Stimulated activated CD4-positive, alpha-beta T cell treated with anti-CD3 and anti-CD28 coated beads, TNF-alpha, amount 100 ng/mL, for 4 hours (primary cell): ENCODE measurements at places on chromosomes 5 and 9.

DNA sequence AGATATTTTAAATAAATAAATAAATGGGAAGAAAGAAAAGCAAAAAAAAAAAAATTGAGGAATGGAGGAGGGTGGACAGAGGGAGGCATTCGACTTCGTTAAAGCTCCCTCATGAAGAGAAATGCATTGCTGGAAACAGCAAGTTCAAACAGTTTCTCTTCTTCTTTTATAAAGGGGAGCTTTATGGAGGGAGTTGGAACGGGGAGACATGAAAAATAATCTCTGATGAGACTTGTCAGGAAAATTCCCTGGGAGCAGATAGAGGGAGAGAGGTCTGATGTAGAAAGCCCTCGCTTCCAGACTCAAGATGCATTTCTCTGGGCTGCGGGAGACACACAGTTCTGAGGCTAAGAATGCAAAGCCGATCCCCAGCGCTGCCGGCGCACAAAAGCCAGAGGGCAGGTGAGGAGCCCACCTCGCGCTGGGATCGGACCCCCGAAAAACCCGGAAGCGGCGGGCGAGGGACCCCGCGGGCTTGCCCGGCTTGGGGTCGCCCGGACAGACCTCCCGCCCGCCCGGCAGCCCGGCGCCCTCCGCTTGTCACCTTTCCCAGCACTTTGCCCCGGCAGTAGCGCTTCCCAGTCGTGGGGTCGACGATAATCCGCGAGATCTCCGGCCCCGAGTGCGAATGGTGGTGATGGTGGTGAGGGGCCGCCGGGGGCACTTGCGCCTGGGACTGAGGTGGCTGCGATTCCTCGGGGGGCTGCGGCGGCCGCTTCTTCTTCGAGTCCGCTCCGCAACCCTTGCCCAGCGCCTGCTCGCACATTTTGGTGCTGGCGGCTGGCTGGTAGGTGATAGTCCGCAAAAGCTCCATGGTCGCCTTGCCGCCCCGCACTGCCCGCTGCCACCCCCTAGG, 512 bp downstream of the PLK2 start:
- no peak for DNase-seq

- no peak for DNase-seq
These were observed 143.5 kb downstream of the NFIB start for GRCh38 chr9:14170392-14170931.

DNA sequence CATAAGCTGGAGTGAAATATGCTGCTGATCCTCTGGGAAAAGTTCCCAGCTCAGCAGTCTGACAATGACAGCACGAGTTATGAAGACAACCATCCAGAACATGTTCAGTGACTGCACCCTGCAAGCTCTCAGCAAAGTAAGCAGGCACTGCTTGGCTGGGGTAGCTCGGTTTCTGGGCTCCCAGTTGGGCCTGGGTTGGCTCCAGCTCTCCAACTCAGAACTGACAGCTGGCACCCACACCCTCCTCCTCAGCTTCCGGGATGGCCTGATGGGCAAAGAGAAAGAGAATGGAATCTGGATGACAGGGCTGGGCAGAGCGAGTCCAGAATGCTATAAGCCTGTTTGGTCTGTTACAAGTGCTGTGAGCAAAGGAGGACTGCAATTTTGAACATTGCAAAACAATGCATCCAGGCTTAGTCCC, 185.0 kb downstream of the CSNK1G3 start:
- no peak for DNase-seq

DNA sequence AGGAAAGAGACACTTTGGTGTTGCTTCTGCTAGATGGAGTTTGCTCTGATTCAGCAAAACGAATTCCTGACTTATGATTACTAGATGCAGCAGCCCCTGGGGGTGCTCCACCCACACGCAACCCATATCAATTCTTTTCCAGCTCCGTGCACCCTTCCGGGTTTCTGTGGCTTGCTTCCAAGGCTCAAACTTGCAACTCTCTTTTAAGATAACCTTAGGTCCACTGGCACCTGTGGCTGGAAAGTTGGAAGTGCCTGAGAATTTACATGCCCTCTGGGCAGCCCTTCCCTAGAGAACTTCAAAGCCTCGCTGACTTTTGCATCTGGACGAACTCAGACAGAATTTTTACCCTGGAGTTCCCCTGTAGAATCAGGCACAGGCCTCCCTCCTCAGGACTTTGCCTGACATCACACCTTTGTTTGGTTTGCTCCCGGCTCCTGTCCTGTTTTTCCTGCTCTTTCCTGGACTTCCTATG, 224.9 kb downstream of the SNX18 start:
- DNase-seq = no peak

DNA sequence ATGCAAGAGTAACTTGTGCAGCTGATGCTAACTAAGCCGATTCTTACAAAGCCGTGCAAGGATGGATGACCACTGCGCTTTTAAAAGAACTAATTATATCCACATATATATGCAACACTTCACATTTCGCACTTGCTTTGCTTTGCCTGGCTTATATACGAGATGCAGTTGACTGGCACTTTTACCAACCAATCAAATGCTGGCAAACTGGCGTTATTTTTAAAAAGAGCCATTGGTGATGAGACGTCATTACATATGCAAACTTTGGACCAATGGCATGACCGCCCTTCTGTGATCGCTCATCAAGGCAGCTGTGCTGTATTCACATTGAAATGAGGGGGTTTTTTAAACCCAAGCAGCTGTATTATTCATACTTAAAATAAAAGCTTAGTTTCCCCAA, 1147.7 kb upstream of the WWC1 start:
- DNase-seq = no peak

- no peak for DNase-seq
These were observed 149.6 kb downstream of the ZNF608 start for GRCh38 chr5:124596595-124597421.

DNA sequence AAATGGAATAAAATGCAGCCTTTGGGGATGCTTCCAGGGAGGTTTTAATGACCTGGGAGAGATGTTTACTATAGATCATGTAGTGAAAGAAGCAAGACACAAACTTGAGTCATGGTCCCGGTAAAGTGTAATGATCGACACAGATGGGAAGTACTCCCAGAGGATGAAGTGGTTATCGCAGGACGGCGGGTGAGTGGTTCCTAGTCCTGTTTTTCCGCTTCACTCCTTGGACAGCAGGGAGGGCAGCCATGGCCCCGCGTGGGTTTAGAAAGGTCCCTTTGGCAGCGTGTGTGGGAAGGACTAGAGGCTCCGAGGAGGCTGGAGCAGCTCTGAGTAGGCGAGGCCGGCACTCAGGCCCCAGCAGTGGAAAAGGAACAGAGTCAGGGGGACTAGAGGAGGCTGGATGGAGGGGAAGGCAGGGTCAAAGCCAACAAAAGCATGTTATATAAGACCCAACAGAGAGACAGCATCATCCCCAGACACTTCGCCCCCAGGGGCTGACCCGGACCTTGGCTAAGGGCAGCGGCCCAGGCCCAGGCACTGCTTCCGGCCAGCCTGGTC, 49.2 kb upstream of the STXBP1 start:
- DNase-seq = no peak

- DNase-seq = no peak
These were observed 1118.6 kb upstream of the DMAC1 start for GRCh38 chr9:8917956-8918739.

DNA sequence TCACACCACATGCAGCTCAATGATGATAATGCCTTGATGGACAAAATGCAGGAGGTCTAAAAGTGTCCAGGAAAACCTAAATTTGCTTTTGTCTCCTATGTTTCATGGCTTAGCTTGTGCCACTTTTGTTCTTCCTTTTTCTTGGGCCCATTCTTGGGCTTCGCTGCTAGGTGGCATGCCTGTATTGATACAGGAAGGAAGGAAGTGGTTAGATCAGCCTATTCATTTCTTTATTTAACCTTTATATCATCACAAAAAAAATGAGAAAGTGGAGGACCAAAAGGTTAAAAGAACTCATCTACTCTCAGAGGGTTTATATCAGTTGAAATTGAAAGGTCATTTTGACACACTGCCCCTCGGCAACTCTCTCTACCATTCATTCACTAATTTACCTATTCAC, 260.2 kb downstream of the ARHGAP26 start:
- DNase-seq = no peak

DNA sequence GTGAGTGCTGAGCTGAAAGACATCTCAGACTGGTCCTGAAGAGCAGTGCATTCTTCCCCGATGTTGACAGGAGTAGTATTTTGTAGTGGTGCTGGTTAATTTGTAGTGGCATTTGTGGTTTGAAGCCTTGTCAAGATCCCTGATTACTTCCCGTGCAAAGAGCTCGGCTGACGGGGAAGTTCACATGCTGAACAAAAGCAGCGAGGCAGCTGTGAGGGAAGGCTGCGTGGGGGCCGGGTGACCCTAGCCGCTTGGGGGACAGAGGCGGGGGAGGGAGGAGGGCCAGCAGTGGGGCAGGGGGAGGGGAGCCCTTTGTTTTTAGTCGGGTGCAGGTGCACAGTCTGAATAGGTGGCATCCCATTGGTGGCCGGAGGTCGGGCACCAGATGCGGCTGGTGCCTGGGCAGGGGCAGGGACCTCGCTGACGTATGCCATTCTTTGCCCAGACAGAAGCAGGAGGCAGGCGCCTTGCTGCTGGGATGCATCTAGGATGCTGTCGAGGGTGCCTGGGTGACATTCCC, 64.7 kb downstream of the CRB2 start:
- no peak for DNase-seq

DNA sequence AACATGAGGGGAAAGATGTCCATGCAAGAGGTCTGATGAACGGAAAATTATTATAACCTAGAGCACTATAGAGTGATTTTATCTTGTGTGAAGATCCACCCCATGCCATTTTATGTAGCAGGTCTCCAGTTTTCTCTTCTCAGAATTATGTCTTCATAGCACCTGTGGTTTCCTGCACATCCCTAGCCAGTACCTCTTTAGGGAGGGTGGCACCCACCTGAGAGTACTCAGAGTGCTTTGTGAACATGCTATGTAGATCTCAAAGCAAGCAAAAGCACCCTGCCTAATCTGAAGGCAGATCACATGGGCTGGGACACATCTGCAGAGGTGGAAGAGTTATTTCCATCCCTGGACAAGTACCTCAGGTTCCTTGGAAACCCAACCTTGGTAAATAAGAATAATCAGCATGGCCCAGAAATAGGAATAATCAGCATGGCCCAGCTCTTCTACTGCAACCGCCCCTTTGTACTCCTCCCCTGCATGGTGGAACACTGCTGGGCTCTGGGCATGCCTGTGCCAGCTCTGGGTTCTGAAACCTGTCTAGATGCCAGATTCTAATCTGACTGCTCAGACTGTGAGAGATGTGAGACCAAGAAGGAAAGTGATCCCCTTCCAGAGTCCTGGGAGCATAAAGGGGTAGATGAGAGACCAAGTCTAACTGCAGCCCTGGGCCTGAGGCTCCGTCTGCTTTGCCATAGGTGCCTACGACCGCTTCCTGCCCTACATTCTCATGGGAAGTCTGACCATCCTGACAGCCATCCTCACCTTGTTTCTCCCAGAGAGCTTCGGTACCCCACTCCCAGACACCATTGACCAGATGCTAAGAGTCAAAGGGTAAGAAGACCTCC, 23.7 kb downstream of the SLC22A5 start:
- no peak for DNase-seq

DNA sequence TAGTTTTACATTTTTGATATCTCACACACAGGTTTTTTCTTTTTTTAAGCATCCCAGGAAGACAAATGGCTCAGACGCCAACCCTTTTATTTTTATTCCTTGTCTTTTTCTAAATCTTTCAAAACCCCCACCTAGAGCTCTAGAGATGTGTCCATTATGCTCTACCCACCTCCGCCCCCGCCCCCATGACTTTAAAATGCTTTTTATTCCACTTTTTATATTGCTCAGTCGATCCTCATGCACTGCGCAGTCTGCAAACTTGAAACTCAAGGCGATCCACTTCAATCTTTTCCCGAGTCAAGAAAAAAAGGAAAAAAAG, 411 bp upstream of the MAT2B start:
- no peak for DNase-seq

DNA sequence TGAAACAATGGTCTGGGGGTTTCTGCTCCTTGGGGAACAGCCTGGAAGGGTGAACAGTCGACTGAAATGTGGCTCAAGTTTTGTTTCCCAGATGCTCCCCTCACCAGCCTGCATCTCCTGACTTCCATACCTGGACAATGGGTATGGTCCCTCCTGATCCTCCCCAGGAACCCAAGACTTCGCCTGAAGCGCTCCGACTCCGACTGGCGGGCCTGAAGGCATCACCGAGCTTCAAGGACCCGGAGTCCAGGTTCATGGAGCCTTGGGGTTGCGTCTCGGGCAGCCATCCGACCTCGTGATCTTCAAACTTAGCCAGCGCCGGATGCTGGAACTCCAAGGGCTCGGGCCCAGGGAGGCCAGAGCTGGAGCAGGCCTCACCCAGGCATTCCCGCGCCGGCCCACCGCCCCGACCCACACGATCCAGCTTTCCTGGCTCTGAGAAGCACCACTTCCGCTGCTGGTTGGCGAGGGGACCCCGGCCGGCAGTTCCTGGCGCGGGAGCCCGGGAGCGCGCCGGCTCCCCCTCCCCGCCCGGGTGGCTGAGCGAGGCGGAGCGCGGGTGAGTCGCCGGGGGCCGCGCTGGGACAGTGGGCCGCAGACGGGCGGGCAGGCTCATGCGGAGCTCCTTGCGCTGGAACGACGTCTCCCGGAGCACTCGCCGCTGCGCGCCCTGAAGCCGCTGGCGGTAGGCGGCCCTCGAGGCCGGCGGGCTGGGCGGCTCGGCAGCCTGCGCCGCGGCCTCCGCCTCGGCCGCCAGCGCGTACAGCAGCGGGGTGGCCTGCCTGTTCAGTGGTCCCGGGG, 5.2 kb downstream of the SHROOM1 start:
- DNase-seq = no peak

GRCh38 chr9:14438232-14439021, 124.5 kb upstream of the NFIB start:
- no peak for DNase-seq

DNA sequence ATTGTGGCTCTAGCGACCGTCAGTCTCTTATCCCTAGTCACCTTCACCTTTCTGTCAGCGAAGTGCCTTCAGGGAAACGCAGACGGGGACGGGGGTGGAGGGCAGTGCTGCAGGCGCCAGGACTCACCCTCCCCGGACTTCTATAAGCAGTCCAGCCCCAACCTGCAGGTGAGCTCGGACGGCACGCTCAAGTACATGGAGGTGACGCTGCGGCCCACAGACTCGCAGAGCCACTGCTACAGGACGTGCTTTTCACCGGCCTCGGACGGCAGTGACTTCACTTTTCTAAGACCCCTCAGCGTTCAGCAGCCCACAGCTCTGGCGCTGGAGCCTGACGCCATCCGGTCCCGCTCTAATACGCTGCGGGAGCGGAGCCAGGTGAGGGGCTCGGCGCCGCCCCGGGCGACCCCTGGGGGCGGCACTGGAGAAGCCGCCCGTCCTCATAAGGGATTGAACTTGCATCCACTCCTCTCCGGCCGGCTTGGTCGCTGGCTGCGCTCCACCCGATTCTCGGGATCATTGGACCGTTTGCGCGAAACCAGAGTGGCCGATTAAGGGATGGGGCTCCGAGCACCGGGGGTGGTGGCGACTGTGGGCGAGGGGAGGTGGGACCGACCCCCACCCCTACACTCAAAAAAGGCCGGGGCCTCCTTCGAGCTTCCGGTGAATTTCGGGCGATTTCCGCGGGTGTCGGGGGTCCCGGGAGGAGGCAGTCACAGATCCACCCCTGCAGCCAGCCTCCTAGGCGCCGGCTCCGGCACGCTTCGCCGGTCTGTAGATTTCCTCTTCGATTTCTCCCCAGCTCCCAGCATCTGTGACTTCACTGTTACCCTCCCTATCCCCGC, 2.7 kb downstream of the PCDHGC5 start:
- DNase-seq = no peak
